ENCODE measurements at places on chromosomes 6 and 20.

GRCh38 chr20:22915512-22915911, 119.6 kb upstream of the SSTR4 start:
- DNase-seq, result no peak

DNA sequence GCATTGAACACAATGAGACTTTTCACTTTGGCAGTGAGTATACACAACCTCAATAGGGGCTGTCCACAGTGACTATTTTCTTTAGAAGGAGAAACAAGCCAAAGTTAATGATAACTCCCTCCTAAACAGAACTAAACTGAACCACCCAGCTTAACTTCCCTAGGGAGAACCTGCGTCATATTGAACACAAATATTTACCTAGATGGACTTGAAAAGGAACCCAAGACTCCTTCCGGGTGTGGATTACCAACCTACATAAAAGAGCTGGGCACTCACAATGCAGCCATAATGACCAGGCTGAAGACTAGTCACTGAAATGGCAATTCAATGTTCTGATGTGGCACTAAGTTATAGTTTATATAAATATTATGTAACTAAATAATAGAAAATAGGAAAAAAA, 160.6 kb downstream of the IBTK start:
- no peak for DNase-seq

GRCh38 chr6:43687079-43687436, 533 bp downstream of the MRPS18A start:
- DNase-seq, result no peak

- DNase-seq, result no peak
Observed at GRCh38 chr6:45148278-45148677, 179.9 kb upstream of the RUNX2 start.

DNA sequence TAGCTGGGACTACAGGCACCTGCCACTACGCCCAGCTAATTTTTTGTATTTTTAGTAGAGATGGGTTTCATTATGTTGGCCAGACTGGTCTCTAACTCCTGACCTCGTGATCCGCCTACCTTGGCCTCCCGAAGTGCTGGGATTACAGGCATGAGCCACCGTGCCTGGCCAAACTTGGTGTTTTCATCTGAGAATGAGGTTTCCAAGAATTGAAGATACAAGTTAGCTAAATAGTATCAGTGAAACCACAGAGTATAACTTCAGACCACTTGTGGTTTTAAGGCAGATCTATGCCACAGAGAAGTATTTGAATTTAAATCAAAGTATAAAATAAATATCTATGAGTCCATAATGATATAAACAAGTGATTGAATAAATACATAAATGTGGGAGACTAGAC, 70.1 kb downstream of the SLC16A10 start:
- no peak for DNase-seq

DNA sequence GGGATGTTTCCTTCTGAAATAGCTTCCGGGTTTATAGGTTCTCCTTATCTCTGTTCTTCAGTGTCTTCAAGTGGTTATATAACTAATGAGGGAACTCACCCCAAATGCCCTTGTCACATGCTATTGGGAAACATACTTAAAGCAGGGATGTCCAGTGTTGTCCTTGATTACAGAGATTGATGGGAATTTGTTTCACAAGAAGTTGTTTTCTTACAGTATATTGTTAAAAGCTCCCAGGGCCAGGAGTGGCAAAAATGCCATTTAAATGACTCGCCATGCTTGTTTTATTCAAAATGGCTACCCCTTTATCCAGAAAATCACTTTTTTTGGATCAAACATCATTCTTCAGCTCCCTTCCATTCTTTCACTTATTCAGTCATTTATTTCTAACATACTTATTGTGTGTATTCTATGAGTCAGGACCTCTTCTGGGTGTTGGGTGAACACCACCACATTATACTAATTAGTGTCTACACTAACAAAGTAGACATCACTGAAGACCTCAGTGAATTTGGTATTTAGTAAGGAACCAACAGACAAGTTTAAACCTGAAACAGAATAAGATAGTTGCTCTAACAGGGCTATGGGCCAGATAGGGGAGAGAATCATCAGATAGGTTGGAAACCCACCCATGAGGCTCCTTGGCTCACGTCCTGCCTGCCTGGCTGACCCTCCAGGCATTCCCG, 791.1 kb downstream of the MAFB start:
- DNase-seq, result no peak

- DNase-seq, result no peak
Observed at GRCh38 chr6:10210052-10210451, 204.8 kb downstream of the TFAP2A start.

- no peak for DNase-seq
Observed at GRCh38 chr6:43120944-43121913, 45.1 kb downstream of the PTK7 start.

DNA sequence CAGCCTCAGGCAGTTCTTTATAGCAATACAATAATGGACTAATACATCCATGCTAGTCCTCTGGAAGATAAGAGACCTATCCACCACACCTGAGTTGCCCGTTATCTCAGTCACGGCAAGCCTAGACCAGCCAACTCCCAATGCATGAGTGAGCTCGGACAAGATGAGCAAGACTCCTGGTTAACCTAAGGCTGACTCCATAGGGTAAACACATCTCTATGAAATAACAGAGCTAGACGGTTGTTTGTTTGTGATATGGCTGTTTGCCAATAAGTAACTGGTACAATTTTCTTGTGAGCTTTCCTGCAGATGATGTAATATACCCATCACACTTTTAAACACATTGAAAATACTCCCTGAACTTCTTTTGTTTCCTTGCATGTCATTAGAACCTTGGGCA, 70.6 kb upstream of the PHACTR1 start:
- no peak for DNase-seq

- no peak for DNase-seq
Observed at GRCh38 chr6:93571346-93571745, 152.0 kb upstream of the EPHA7 start.

GRCh38 chr6:75524322-75524972, 30.8 kb upstream of the FILIP1 start:
- no peak for DNase-seq

DNA sequence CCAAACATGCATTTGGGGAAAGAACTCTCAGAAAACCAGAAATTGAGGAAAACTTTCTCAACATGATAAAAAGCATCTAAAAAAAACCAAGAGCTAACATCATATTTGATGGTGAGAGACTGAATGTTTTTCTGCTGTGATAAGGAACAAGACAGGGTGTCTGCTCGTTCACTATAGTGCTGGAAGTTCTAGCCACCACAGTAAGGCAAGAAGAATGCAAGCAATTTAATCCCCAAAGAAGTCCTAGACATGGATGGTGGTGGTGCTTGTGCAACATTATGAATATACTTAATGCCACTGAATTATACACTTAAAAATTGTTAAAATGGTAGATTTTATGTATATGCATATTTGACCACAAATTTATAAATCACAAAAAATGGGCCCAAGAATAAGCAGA, 53.4 kb downstream of the LYRM2 start:
- DNase-seq, result no peak

GRCh38 chr20:60138256-60139220, 180.3 kb downstream of the CDH26 start:
- peak; percentile 4 for DNase-seq

- DNase-seq, result no peak
Observed at GRCh38 chr6:52399511-52400312, 20.4 kb upstream of the EFHC1 start.

- DNase-seq, result peak; percentile 43
Observed at GRCh38 chr6:11317885-11318771, 85.7 kb upstream of the NEDD9 start.

GRCh38 chr6:92893741-92894140, 525.6 kb downstream of the EPHA7 start:
- DNase-seq, result no peak

DNA sequence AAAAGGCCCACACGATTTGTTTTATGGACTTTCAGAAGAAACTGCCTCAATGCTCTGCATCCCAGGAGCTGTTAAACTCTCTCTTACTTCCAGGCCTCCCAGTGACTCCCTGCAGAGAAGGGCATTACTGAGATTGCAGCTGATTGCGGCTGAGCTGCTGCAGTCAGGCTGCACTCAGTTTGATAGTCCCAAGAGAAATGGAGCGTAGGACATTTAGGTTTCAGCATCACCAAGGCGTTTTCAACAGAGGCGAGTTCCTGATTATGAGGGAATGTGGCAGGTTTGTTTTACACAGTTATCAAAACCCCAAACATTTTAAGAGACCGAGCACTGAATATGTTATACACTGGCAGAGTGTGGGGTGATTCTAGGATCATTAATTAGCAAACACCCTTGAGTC, 145.6 kb downstream of the TBX18 start:
- no peak for DNase-seq

DNA sequence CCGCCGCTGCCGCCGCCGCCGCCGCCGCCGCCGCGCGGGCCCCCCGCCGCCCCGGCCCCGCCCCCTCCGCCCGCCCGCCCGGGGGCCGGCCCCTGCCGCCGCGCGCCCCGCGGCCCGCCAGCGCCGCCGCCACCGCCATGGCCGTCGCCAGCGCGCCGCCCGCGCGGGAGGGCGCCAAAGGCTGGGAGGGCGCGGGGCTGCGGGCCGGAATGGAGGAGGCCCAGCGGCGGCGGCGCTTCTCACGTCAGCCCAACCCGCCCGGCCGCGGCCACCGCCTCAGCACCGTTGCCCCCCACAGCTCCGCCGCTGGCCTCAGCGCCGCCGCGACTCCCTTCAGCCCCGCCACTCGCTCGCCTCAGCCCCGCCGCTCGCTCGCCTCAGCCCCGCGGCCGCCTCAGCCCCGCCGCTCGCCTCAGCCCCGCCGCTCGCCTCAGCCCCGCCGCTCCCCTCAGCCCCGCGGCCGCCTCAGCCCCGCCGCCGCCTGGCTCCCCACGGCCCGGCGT, 258 bp downstream of the PHF10 start:
- peak; percentile 62 for DNase-seq

GRCh38 chr20:48577557-48577956, 250.2 kb downstream of the PREX1 start:
- DNase-seq, result no peak

- no peak for DNase-seq
Observed at GRCh38 chr6:38773338-38773737, 58.2 kb downstream of the DNAH8 start.

DNA sequence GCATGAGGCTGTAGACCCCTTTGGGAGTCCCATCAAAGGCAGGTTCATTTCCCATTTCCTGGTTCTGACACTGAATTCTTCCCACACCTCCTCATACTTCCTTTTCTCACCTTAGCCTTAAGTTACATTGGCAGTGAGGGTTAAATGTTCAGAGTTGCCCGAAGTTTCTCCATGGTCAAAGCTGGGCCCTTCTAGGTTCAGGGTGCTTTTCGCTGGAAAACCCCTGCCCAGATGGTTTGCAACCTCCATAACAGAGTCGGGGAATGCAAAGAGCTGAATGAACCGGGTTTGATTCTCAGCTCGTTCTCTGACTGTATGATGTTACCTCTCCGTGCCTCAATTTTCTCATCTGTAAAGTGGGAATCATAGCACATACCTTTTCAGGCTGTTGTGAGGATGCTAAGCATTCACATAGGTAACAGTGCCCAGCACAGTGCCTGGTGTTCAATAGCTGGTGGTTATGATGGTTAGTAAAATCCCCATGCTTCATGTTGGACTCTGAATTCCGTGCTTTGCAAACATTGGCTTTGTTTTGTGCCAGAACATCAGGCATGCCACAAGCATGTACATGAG, 149.8 kb downstream of the NFATC2 start:
- DNase-seq, result no peak

- DNase-seq, result no peak
Observed at GRCh38 chr20:4949833-4950178, 51.5 kb downstream of the SLC23A2 start.

- no peak for DNase-seq
Observed at GRCh38 chr20:3613821-3614440, 49.3 kb downstream of the GFRA4 start.

DNA sequence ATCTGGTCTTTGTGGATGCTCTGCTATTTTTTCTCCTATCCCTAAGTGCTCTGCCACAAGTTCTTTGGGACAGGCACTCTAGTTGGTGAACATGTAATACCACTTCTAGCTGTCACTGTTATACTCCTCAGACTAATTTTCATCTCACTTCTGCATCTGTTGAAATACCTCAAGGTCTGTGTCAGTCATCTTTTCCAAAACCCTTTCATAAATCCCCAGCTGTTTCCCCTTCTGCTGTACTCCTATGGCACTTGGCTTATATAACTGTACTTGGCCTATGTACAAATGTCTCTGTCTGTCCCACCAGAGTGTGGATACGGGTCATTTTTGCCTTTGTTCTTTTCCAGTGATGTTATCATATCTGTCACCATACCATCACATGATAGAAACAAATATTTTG, 124.2 kb downstream of the FHL5 start:
- no peak for DNase-seq

- no peak for DNase-seq
Observed at GRCh38 chr20:51258582-51259165, 235.8 kb upstream of the KCNG1 start.

DNA sequence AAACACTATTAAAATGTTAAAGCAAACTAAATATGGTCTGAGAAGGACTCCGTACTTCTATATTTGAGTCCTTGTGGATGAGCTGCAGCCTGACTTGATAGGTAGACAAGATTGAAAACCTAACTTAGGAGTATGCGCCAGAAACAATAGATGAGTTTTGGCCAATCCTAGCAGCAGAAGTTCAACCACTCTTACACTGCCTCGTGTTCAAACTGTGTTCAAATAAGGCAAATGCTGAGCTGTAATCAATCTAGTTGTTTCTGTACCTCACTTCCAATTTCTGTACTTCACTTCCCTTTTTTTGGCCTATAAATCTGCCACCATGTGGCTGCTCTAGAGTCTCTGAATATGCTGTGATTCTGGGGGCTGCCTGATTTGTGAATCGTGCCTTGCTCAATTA, 13.2 kb upstream of the SERINC1 start:
- no peak for DNase-seq

DNA sequence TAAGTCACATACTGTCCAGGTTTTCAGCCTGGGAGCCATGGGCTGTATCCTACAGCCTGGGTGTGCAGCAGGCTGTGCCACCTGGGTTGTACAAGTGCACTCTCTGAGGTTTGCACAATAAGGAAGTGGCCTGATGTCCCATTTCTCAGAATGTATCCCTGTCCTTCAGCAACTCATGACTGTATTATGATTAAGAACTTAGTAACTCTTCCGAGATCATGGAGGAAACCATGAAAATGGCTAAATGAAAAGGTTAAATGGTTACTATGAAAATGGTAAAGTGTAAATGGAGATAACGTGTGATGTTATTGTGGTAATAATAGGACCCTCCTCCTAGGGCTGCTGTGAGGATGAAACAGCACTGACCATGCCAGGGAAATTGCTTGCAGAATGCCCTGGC, 227.6 kb downstream of the ANKRD60 start:
- no peak for DNase-seq

DNA sequence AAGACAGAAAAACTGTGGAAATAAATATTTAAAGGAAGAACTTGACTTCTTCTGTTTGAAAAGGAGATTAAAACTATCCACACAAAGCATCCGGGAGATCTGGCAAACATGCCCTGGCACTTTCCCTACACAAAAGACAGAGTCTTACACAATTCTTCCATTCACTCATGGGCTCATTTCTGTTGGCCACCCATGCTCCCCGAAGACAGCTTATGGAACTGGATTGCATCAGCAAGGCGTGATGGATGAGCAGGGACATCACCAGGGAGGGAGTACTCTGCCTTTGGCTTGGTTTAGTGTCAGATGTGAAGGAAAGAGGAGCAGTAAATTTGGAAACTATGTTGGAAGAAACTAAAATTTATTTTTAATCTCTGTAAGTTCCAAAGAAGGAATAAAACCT, 379.3 kb downstream of the CD109 start:
- DNase-seq, result no peak
